ENCODE measurements at places on chromosomes 3 and 15.

DNA sequence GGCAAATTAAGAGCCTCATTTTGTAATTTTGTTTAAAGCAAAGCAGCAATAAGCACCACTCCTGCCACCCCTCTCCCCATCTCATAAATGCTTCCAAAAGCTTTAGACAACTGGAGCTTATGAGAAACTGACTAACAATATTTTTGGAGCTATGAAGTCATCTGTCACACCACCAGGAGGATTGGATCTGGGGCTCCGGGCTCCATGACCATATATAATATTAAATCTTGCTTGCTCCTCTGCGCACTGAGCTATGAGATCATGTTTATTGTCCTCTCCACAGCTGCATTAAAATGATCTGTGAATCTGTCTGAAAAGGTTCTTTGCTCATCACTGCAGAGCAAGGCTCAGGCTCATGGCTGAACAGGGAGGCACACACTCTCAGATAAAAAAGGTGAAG is 323.7 kb downstream of the ZNF621 start:
- no peak for DNase-seq

DNA sequence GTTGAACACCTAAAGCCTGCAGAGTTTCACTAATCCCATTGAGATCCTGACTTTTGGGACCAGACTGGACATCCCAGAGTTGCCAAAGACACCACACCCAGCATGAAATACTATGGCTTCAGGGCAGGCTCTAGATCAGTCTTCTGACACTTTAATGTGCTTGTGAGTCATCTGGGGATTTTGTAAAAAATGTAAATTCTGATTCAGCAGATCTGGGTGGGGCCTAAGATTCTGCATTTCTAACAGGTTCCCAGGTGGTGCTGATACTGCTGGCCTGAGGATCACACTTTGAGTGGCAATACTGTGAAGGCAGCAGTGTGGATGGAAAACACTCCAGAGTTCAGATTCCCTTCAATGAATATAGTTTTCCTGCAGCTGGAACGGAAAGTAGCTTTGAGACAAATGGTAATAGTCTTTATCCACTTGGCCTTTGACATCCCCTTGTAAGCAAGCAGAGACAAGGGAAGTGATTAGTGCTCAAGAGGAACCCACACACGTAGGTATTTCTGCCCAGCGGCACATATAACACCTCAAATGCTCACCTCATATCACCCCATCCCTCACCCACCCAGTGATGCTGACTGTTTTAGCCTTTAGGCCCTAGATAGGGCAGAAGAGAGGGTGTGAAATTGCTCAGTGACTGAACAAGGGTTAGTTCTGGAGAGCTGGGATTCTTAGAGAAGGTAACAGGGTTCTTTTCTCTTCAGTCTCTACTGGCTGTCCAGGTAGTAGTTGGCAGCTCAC is 51.5 kb upstream of the GSK3B start:
- no peak for DNase-seq

GRCh38 chr3:47054412-47054811 is 74.9 kb downstream of the NBEAL2 start:
- no peak for DNase-seq

GRCh38 chr3:33438284-33438668 is 1.9 kb downstream of the UBP1 start:
- DNase-seq, result no peak

DNA sequence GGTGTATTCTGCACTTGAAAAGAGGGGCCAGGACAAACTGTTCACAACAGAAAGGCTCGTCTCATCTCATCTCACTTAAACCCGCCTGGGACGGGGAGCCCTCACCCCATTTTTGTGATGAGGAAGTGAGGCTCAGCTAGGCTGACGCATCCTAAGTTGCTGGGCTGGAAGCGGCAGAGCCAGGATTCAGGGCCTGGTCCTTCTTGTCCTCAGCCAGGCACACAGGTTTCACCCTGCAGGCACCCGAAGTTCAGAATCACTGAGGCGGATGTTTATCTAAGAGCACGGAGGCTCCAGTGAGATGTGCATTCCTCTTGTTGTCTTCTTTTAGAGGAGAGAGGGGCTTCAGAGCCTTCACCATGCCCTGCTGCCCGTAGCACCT is 51.1 kb upstream of the PLXNA1 start:
- DNase-seq, result no peak
